ENCODE measurements at places on chromosomes 5 and 9.

DNA sequence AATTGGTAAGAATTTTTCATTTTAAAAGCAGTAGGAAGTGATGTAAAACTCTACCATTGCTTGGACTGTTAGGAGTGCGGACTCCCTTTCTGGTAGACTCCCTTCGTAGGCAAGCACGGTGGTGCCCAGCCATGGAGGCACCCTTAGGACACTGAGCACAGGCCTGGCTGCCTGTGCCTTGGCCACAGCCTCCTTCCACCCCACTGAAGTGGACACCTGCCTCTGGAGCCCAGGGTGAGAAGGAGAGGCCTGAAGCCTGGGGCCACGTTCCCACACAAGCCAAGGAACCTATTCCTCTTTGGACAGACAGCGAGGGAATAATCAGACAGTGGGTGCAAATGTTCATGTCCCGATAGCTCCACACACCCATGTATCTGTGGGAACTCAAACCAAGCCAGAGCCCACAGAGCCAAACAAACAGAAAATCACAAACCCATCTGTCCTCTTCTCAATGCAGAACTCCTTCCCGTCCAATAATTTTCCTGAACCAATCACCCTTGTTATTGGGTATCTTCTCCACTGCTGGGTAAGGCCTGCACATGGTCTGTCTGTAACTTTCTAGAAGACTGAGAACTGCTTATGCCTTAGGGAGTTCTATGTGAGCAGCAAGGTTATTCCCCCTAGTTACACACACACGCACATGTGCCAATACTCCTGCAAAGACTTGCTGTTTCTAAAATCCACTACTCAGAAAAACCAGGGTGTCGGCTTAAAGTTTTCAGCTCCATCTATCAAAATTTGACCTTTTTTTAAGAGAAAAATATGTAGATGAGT lies 45.2 kb downstream of the UBE2QL1 start:
- DNase-seq, result no peak

DNA sequence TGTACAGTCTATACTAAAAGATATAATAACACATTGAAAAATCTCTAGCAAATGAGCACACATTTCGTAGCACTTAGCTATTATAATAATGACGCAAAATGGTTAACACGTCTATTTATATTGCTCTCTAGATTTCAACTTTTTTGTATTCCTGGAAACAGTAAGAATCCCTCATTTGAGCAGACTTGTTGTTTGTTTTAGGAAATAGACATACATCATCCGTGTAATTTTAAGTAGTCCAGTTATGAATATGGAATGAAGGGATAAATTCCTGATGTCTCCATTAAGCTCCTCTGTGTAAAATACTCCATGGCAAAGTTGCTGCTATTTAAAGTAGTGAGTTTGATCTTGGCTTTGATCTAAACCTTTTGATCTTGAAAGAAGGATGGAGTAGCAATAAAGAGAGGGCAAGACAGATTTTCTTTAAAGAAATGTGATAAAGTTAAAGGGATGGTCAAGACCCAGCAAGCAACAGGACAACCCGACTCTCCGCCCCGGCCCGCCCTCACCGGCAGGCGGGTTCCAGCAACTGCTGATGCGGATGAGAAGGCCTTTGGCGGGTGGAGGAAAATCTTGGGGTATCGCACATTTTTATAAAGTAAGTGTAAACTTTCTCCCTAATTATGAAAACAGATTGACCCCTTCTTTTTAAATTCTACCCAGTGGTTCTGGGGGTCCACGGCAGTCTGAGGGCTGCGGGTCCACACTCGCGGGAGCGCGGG lies 277.4 kb downstream of the AOPEP start:
- no peak for DNase-seq

- DNase-seq, result no peak
These were observed 1104.8 kb upstream of the C9orf72 start for GRCh38 chr9:28678097-28678496.

DNA sequence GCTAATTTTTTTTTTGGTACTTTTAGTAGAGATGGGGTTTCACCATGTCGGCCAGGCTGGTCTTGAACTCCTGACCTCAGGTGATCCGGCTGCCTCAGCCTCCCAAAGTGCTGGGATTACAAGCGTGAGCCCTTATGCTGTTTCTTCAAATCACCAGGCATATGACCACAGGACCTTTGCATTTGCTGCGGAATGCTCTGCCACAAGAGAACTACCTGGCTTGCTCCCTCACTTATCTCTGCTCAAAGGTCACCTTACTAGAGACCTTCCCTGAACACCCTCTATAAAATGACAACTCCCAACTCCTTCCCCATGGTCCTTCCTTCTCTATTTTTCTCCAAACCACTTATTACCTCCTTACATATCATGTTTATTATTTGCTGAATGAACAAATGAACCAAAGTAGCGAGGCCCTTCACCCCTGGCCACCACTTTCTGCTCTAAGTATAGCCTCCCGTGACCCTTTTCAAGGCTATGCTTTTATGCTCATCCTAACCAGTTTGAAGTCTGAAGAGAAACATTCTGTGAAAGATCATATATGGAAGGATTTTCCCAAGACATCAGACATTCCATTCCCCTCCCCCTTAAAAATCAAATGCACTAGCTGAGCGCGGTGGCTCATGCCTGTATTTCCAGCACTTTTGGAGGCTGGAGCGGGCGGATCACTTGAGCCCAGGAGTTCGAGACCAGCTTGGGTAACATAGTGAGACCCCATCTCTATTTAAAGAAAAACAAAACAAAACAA lies 1.3 kb downstream of the ZER1 start:
- no peak for DNase-seq

- DNase-seq, result no peak
These were observed 21.0 kb downstream of the ANKH start for GRCh38 chr5:14850419-14851049.

DNA sequence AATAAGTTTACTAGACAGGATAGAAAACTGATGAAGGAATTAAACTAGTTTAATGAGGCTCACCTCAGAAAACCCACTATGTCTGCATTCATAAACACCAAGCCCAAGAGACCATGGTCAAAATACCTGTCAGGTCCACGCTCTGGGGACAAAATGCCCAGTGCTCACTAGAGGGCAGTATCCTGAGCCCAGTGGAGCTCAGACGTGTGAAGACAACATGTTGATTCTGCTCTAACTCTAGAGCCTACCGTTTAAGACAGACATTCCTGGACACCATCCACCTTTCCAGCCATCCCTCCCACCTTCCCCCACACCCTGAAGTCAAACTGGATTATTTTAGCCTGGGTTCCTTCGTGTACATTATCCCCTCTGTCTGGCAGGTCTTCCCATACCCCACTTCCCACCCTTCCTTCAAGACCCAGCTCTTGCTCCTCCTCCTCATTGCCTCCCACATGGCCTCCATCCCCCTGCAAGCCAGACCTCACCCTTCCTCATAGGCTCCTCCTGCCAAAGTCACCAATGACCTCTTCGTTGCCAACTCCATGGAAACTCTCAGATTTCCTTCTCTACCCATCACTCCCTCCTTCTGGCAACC lies 142.3 kb upstream of the FSTL4 start:
- DNase-seq, result no peak

- DNase-seq, result no peak
These were observed 20.6 kb upstream of the CAST start for GRCh38 chr5:96641368-96642280.

DNA sequence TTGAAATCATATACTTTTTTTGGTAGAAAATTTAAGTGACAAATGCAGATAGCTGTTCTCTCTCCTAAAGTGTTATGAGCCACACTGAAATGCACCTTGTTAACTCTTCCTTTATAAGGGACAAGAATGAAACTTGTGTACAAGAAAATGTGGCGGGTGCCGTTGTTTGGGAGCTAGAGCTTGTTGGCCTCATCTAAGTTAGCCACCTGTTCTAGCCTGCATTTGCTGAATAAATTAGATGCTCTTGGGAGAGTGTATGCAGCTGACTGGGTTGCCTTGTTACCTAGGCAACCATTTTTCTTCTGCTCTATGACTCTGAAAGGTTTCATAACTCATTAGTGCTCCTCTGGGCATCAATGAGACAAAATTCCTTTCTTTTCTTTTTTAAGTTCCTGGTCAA lies 174.3 kb downstream of the TAF11L14 start:
- DNase-seq, result peak; percentile 33

GRCh38 chr5:168557389-168557788 lies 21.8 kb downstream of the PANK3 start:
- DNase-seq, result no peak

GRCh38 chr5:66869347-66869746 lies 273.2 kb downstream of the MAST4 start:
- DNase-seq, result no peak

- DNase-seq, result no peak
These were observed 117.2 kb downstream of the RPS23 start for GRCh38 chr5:82160948-82161347.

- DNase-seq, result no peak
These were observed 75.4 kb downstream of the BNC2 start for GRCh38 chr9:16794871-16795639.

- DNase-seq, result no peak
These were observed 74.2 kb upstream of the TNFSF8 start for GRCh38 chr9:115004545-115004944.

DNA sequence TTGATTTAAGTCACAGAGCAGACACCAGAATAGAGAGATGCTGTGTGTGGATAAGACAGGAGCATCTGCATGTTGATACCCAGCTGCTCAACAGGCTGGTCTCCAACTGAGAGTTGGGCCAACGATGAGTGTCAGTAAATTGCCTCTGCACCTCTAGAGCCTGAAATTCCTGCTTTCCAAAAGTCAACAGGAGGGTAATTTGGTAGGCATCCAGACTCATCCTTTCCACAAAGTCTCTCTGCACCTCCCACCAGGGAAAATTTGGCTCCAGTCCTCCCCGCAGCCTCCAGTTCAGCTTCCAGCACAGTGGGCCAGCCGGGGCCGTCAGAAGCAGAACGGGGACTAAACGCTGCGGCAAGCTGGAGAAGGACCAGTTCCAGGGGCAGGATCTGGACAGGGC lies 136.9 kb downstream of the RFK start:
- DNase-seq, result no peak

DNA sequence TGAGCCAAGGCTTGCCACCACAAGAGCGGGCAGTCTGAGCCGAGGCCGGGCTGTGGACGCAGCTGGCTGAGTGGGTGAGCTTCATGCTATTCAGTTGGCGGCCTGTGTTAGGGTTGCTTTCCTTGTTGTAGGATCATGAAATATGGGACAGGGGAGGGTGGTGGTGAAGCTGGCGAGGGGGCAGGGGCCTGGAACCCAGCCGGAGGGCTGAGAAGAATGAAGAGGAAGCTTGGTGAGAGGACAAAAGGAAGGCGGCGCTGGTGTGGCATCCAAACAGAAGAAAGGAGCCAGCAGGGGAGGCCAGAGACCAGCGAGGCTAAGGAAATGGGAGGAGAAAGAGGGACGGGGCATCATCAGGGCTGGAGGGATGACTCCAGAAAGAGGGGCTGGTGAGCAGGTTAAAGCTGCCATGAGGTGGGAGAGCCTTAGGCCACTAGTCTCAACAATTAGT lies 18.3 kb downstream of the RALGPS1 start:
- DNase-seq, result no peak

- DNase-seq, result no peak
These were observed 68.4 kb downstream of the PBX3 start for GRCh38 chr9:125815568-125815967.

DNA sequence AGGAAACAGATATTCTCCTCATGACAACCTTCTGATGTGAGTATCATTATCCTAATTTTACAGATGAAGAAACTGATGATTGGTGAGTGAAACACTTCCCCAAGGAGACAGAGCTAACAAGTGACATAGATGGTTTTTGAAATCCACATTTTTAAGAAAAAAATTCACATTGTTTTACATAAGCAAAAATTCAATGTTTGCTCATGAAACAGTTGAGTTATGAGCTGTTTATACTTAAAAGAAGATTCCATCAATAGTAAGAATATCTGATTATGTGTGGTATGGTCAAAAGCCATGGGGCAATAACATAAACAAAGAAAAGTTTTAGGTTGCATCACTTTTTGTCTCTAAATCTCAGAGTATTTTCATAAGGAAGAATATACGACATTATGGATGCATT lies 167.9 kb upstream of the PAPPA start:
- no peak for DNase-seq

DNA sequence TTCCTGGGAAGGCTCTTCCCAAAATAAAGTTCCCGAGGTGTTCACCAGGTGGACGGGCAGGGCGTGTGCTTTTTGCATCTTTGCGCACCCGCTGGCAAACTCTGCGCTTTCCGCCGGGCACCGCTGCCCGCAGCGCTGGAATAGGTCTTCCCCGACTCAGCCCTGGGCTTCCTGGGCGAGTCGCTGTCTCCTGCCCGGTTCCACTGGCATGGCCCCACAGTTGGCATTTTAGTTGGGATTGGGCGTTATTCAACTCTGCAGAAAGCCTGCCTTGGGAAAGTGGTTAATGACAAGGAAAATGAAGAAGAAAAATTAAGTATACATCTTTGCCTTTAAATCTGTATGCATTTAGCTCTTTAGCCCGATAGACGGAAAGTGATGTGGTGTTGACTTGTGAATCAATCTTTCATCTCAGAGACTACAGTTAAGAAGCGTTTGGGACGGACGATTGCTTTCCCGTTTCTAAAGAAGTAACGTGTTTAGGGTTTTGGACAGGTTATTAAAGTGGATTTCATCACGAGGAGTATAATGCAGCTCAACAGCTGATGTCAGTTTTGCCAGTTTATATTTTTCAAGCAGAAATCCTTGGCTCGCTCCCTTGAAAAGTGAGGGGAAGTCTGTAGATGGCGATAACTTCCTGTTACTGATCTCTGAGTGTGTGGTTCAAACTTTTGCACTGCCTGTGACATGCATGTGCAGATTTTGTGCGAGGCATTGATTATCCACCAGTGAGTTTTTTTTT lies 946 bp downstream of the ADCY2 start:
- no peak for DNase-seq

DNA sequence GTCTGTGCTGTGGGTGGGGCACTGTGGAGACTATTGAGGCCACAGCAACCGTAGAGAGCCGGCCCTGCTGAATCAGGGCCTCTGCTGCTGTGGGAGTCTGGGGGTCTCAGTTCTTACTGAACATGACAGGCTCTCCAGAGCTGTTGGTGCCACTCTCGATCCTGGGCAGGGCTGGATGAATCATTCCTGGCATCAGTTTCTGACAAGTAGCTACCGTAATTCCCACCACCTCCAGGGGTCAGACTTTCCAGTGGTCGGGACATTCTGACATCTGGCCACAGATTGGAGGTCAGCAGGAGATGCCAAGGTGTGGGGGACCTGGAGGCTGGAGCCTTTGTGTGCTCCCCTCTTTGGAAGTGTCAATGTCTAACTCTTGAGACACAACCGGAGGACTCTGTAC lies 188.4 kb downstream of the IRX2 start:
- no peak for DNase-seq
